ENCODE measurements at places on chromosomes 1 and 21.

DNA sequence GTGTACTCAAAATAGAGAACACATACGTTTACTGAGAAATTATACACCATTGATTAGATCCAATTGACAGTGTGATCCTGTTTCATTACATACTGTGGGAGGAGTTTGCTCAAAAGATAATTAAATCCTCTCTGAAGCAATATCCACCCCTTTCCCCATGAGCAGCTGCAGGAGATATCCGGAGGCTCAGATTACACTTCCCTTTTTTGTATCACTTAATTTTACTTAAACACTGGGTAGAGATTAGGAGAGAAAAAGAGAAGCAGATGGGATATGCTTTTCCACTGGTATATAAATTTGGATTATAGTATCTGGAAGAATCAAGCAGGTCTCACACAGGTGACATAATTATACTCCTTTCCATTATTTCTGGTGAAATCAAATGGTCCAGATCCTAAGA is 333.3 kb upstream of the ZRANB2 start:
- DNase-seq, result no peak

DNA sequence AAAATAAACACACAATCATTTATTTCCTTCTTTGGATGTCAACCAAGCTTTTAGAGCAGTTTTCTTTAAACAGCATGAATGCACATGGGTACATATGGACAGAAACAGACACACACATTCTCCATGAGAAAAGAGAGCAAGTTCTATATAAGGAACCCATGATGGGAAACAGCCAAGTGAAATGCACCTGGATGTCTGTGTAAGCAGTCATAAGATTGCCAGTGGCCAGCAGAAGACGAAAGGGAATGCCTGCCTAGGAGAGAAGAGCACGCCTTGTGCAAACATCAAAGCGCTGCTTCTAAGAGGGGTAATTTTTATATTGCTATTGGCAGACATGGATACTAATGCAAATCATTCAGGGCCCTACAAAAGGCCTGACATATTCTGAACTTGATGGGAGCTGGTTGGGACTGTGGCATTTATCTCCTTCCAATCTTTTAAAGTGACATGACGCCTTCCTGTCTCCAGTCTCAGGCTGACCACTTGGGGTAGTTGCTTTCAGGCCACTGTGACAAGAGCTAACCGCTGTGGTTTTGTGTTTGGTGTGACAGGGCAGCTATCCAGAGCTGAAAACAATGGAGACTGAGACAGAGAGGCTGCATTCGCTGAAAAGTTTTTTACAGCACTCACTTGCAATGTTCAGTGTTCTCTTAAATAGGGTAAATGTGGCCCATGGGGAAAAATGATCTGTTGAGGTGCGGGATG is 75.0 kb upstream of the DPT start:
- DNase-seq, result no peak

- DNase-seq, result no peak
Observed at GRCh38 chr1:211935448-211935970, 99.8 kb downstream of the INTS7 start.

GRCh38 chr1:163072658-163073057 is 3.5 kb downstream of the RGS4 start:
- DNase-seq, result no peak

DNA sequence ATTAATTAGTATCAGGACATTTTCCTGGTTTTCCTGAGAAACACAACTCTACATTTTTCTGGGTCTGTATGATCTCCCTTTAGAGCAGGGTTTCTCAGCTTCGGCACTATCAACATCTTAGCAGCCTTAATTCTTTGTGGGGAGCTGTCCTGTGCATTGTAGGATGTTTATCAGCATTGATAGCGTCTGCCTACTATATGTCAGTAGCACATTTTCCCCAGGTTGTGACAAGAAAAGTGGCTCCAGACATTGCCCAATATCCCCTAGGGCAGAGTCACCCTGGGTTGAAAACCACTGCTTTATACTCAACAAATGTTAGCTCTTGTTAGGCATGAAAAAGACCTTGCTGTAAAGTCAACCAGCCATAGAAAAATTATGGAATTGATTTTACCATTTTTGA is 195.1 kb upstream of the FMN2 start:
- no peak for DNase-seq

GRCh38 chr1:79109445-79109844 is 102.9 kb upstream of the ADGRL4 start:
- DNase-seq, result no peak
